ENCODE measurements at places on chromosomes 3 and 15.

DNA sequence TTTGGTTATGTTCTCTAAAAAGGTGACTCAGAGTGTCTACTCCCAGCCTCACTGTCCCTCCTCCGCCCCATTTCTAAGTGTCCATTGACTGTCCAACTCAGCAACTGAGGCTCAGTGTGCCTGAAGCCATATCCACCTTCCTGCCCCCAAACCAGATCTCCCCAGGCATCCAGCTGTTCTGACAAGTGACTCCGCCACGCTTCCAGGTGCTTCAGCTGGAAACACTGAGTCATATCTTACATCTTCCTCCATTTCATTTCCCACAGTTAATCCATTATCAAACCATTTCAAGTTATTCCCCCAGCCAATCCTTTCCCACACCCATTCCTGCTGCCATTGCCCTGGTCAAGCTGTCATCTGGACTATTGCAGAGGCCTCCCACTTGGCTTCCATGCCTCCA is 17.1 kb downstream of the MAGEF1 start:
- no peak for DNase-seq

DNA sequence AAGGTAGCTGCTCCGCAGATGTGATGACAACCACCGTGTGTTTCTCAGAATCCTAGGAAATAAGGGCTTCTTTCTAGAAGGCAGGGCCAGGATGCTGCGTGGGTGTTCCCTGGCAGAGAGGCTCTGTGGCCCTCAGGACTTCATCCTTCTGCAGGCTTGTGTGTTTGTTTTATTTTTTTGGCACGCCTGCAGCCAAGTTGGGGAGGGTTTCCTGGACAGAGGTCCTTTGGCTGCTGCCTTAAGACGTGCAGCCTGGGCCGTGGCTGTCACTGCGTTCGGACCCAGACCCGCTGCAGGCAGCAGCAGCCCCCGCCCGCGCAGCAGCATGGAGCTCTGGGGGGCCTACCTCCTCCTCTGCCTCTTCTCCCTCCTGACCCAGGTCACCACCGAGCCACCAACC is at the start of gene CLEC3B:
CLEC3B (plus strand) TSS at position 266 of the 400 bp plus-strand sequence; CDS start at position 326, 60 bp downstream.
- no peak for DNase-seq

- no peak for DNase-seq
These were observed 16.6 kb upstream of the OSBPL11 start for GRCh38 chr3:125611908-125612307.

DNA sequence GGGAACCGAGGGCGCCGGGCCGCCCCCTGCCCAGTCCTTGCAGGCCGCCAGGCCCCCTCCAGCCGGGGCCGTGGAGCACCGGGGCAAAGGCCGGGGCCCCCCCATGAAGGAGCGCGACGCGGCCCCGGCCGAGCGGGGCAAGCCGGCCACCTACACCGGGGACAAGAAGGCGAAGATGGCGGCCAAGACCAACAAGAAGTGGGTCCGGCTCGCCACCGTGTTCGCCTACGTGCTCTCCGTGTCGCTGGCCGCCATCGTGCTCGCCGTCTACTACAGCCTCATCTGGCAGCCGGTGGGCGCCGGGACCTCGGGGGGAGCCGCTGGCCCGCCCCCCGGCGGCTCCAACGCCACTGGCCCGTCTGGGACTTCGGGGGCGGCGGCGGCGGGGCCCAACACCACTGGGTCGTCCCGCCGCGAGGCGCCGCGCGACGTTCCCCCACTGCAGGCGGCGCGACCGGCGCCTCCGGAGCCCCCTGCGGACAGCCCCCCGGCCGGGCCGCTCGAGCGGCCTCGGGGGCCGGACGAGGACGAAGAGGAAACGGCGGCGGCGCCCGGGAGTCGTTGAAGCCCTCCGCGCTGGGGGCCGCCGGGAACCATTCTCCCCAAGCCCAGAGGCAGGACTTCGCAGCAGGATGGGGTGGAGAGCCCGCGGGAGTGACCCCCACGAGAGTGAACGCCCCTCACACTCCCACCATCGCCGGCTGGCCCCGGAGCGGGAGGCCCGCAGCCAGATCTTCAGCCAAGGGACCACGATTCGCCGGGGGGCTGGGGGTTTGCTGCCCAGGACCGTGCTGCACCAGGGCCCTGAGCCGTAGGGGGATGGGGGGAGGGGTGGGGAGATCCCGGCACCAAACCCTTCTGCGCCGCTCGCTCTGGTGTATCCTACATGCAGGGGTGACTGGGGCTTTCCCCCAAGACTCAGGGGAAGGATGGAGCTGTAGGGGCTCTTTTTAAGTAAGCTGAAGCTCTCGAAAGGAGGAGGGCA is 753 bp downstream of the INAFM2 start:
- no peak for DNase-seq

DNA sequence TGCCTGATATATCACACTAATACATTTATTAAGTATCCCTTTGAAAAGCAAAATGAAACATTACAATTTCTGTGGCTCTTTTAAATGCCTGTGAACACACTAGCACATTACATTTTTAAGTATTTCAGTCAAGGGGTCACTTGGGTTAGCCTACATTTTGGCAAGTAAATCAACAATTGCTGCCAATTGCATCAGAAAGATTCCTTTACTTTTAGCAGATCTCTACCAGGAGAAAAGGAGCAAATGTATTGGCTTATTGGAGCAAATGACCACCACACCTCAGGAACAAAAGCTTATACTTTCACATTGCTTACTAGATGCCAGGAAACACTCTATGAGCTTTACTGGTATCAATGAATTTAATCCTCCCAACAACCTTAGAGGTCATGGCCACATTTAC is 947.1 kb downstream of the FHIT start:
- DNase-seq, result no peak

DNA sequence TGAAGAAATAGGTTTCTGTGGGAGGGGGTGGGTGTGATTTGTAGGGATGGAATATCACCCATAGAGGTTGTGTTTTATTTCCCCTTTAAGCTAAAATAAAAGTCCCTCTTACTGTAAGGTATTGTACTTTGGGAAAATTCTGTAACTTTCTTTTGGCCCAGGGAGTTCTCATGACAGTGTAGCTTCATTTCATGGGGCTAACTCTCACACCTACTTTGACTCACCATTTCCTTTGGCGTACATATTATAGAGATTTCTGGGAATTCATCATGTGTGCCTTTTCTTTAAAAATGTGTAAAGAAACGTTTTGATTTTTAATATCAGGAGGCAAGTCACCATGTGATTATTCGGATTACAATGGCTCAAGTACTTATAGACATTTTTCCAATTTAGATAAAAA is 477.7 kb upstream of the CFAP20DC start:
- no peak for DNase-seq

GRCh38 chr15:59268852-59269407 is 62.3 kb downstream of the LDHAL6B start:
- no peak for DNase-seq

- DNase-seq, result no peak
These were observed 96.5 kb upstream of the PRICKLE2 start for GRCh38 chr3:64321747-64322146.

DNA sequence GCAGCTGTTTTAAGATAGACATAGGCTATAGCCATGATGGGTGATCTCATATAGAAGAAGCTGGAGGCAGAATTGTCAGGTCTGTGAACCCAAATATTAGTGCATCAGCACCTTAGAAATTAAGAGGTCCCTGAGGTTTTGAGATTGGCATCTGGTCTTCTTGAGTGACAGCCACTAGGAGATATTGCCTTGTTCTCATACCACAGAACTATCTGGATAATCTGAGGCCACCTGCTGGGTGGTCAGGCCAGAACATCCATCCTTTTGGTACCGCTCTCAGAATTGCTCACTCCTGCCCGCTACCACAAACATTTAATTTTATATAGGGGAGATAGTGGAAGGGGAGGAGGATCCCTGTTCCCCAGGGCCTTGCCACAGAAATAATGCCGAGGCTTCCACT is 210.6 kb upstream of the ZPLD1 start:
- DNase-seq, result no peak

- DNase-seq, result no peak
These were observed 1.4 kb downstream of the PCCB start for GRCh38 chr3:136251511-136251910.

- no peak for DNase-seq
These were observed 459.6 kb downstream of the NSUN3 start for GRCh38 chr3:94522488-94522887.

DNA sequence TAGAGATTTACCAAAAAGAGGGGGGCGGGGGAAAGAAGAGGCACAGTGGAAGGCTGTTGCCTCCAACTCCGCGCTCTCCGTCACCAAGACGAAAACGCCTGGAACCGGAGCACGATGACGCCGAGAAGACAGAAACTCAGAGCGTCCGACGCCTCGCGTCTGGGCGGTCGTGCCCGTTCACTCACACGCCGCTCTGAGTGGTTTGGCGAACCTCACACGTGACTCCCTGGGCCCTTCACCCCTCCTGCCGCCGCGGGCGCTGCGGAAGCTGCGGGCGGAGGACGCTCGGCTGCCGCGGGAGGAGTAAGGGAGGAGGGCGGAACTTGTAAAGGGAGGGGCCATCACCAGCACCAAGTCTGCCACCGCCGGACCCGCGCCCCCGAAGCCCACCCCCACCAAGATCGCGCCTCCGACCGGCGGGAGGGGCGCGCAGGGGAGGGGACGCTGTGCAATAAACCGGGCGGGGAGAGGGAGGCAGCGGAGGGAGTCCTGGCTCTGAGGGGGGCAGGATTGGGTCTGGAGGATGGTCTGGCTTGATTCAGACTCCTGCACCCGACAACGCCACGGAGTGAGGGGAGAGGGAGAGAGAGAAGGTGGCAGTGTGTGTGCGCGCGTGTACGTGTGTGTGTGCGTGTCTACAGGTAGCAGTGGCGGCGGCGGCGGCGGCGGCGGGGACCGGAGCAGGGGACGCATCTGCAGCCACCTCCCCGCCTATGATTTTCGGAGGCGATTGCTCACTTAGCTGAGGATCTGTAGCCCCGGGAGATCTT is 1.9 kb upstream of the NLGN1 start:
- DNase-seq, result no peak

- DNase-seq, result no peak
These were observed at the start of gene RTP1 for GRCh38 chr3:187197335-187197649. Gene RTP1 (plus strand): TSS chr3:187197486. CDS start chr3:187197516, 30 bp downstream.

DNA sequence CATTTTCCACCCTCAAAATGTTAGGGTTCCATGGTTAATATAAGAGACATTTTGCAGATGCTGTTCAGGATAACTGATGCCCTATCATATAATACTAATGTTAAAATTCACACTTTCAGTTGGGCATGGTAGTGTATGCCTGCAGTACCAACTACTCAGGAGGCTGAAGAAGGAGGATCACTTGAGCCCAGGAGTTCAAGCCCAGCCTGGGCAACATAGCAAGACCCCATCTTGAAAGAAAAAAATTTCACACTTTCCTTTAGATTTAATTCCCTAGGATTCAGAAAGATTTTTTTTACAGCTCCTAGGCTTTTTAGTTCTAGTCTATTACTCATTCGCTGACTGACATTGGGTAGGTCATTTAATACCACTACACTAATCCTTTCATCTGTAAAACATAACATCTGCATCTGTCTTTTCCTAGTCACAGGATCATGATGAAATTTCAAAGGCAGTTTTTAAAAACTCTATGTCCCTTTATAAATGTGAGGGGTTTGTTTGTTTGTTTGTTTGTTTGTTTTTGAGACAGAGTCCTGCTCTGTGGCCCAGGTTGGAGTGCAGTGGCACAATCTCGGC is 103.7 kb downstream of the MYO5A start:
- no peak for DNase-seq

GRCh38 chr3:14592836-14593235 is 52.7 kb upstream of the GRIP2 start:
- DNase-seq, result no peak

DNA sequence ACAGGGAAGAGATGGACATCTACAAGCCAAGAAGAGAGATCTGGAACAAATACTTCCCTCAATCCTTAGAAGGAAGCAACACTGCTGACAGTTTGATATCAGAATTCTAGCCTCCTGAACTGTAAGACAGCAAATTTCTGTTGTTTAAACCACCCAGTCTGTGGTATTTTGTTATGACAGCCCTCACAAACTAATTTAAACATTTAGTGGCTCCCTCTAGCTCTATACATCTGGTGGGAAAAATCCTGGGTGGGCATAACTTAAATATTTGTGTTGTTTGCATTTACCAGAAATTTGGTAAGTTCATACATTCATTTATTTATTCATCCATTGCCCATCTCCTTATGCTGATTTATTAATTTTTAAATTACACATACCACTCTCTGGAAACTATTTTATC is 62.5 kb upstream of the GSK3B start:
- DNase-seq, result no peak

- DNase-seq, result no peak
These were observed 6.4 kb upstream of the IGF2BP2 start for GRCh38 chr3:185831195-185831594.

- DNase-seq, result no peak
These were observed 715.1 kb upstream of the NR2F2 start for GRCh38 chr15:95615436-95615835.

GRCh38 chr3:33897306-33897705 is 98.9 kb downstream of the PDCD6IP start:
- DNase-seq, result no peak

DNA sequence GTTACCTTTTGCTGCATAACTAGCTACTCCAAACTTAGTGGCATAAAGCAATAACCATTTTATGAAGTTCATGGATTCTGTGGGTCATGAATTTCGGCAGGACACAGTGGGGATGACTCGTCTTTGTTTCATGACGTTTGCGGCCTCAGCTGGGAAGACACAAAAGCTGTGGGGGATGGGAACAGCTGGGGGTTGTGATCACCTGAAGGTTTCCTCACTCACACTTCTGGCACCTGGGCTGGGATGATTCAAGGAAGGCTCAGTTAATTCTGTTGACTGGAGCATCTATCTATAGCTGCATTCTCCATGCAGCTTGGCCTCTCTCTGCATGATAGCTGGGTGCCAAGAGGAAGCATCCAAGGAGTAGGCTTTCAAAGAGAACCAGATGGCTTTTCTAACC is 332.8 kb downstream of the ULK4 start:
- no peak for DNase-seq

DNA sequence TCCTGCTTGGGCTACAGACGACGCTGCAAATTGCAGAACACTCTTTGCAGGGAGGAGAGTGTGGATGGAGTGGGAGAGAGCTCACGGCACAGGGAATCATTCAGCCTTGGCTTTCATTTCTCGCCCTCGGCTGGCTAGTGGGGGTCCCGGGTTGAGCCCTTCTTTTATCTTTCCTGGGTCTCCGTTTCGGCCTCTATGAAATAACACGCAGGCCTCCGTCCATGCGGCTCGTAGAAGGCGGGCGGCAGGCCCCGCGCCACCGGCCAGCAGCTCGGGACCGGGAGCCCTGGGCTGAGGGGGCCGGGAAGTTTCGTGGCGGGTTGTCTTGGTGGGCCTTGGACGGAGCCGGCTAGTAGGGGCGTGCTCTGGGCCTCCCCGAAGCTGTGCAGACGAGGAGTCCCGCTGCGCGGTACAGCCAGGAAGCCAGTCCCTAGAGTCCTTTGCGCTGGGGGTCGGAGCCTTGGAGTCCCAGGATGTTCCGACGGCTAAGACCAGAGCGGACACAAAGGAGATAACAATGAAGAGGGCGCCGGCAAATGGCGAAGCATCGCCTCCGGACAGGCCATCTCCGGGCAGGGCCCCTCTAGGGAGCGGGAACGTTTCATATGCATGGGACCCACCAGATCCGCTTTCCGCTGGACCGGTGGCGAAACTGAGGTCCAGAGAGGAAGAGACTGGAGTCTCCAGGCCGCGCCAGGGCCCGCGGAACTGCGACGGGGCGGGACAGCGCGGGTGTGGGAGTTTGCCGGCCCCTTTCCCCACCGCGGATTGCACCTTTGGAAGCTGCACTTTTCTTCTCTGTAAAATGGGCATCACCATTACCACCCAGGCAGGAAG is 4.3 kb downstream of the RNU6-1 start:
- no peak for DNase-seq

All from activated CD4-positive, alpha-beta T cell treated with anti-CD3 and anti-CD28 coated beads for 1 hour (primary cell).